Activated CD4-positive, alpha-beta T cell treated with anti-CD3 and anti-CD28 coated beads, Interleukin-2, amount 50 U/mL, for 48 hours (primary cell): ENCODE measurements at places on chromosomes 1 and 21.

DNA sequence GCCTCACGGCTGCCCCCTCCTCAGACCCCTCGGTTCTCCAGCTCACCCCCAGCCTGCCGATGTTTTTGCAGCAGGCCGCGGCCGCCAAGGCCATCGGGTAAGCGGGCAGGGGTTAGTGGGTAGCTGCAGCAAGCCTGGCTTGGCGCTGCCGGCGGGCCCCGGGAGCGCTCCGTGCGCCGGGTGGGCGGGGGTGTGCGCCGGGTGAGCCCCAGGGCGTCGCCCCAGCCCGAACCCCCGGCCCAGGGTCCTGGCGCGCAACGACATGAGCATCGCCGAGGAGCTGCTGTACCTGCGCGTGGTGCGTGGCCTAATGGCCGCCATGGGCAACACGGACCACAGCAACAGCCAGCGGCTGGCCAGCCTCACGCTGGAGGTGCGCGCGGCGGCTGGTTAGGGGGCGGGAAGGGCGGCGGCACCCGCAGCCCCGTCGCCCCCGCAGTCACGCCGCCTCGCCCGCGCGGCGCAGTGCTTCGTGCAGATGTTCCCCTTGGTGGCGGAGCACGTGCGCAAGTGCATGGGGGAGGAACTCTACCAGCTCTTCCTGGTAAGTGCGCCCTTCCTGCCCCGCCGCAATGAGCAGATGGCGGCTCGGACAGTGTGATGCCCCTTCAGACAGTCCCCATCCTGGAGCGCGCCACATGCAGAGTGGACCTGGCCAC, 6.5 kb downstream of the RNU5D-1 start:
- no peak for DNase-seq

DNA sequence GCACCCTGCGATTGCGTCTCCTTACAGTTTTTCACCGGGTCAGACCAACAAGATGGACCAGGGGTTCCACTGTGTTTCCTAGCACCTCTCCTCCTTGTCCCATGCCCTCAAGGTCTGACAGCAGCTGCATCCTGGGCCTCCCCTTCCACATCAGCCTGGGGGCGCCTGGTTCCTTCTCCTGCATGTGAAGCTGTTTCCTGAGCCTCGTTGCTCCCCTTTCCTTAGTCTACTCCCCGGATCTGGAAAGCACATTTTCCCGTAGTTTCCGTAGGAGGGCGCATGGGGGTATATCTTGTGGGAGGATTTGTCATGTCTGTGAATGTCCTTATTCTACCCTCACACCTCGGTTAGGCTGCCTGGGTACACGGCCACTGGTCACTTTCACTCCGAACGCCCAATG, 6.1 kb downstream of the PRDM15 start:
- DNase-seq, result no peak

GRCh38 chr1:184836934-184837895, 82.6 kb upstream of the EDEM3 start:
- DNase-seq, result no peak

DNA sequence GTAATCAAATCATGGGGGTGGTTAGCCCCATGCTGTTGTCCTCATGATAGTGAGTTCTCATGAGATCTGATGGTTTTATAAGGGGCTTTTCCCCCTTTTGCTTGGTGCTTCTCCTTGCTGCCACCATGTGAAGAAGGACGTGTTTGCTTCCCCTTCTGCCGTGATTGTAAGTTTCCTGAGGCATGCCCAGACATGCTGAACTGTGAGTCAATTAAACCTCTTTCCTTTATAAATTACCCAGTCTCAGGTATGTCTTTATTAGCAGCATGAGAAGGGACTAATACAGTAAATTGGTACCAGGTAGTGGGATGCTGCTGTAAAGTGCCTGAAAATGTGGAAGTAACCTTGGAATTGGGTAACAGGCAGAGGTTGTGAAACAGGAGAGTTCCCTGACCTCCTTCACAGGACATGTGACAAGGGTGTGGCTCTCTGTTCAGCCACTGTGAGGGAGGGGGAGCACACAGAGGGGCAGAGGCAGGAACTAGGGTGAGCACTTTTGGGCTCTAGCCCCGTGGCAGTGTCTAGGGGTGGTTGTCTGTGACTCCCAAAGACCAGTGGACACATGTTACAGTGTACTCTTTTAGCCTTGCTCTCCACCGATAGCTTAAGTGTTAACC, 105.3 kb downstream of the BACH1 start:
- DNase-seq, result no peak

DNA sequence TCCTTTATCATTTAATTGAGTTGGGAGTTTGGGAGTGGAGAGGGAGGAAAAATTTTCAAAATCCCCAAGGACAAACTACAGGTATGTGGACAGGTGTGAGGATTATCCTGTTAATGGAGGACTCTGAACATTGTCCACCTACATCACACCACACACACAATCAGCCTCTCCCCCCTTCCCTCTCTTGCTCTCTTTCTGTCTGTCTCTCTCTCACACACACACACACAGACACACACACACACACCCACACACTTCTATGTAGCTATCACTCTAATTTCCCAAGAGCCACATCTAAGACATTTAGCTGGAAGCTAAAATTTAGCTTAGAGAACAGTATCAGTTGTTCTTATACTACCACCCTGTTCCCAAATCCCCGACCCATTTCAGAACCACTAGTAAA, 1.5 kb downstream of the S100A8 start:
- no peak for DNase-seq

DNA sequence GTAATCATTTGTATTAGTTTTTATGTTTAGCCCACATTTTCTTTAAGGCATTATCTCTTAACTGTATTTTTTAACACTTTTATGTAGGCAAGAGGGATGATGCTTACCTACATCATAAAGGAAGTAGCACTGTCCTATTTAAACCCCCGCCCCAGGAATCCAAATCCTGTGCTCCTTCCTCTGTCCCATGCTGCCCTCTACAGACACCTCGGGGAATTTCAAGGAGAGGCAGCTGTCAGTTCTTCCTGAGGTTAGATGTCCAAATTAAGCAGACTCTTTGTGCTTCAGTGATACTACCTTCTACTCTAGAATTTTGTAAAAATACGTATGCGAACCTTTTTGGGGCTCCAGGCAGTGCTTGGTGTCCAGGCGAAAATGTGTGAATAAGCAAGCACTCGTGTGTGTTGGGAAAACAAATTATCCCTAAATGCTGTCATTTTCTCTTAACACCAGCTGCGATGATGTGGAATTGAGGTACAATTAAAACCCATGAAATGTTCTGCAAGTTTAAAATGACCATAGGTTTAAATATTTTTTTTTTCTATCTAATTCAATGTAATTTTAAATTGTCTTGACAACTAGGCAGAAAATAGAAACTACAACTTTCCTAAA, 19.2 kb downstream of the CRCT1 start:
- DNase-seq, result peak; percentile 67

DNA sequence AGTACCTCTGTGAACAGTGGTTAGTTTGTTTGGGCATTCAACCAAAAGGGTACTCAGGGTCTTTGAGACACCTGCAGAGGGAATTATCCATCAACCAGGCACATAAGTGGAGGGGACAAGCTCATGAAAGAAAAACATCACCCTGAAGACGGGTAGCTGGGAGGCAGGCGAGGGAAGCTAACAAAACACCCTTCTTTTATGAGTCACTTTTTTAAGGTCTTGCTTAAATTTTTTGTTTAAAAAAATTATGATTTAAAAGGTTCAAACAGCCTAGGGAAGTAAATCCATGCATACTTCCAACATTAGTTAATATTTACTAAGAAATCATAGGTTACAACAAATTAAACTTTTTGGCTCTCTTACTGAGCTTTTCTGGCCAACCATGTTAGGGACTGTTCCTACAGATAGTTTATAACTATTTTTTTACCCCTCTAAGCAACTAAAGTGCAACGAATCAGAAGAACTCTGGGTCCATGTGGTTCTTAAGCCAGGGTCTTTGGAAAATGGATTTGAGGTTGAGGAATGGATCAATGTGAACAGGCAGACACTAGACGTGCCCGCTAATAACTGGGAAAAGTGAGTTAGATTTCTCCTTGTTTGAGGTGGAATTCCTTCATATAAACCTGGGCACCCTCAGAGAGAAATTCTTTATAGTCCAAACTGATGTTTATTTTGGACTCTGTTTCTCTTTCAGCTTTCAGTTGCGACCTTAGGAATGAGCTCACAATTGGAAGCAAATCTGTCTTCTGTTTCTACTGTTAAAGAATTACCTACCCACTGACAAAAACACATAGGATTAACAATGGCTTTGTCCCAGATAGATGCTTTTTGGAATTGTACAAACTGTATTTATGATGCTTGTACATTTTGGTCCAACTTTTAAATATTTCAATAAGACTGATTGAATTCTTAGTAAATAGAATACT, 123.0 kb downstream of the LYPLAL1 start:
- no peak for DNase-seq

GRCh38 chr1:163361123-163361934, 39.6 kb downstream of the NUF2 start:
- DNase-seq, result no peak

DNA sequence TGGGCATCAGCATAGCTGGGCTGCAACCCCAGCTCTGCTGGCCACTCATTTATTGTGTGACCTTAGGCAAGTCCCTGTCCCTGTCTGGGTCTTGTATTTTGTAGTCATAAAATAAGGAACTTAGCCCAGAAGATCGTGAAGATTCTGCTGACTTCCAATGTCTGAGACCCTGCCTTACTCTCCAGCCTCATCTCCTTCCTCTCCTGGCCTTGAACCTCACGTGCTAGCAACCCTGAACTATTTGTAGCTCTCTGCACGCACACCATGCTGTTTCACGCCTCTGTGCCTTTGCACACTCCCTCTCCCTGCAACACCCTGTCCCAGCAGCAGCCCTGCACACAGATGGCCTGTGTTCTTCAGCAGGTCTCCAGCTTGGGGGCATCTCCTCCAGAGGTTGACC, 121.1 kb downstream of the LACTBL1 start:
- DNase-seq, result no peak

DNA sequence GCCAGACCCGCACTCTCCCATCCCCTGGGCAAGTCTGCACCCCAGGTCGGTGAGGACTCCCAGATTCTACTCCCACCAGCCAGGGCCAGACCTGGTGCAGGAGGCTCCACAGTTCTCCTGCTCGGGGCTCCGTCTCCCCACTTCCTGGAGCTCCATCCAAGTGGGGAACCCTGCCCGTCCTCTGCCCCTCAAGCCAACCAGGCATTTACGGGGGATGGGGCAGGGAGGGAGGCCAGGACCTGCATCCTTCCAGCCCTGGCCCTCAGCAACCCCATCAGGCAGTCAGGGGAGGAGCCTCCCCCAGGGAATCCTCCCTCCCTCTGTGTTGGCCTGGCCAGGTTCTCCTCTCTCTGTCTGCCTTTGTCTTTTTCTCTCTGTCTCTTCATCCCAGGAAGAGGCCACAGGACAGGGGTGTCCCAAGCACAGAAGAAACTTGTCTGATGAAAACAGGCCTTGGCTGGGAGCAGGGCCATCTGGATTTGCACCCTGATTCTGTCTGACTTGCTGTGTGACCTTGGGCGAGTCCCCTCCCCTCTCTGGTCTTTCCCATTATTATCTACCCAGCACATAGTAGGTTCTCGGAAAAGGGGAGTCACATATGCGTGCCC, 18.5 kb upstream of the EPHA2 start:
- no peak for DNase-seq

DNA sequence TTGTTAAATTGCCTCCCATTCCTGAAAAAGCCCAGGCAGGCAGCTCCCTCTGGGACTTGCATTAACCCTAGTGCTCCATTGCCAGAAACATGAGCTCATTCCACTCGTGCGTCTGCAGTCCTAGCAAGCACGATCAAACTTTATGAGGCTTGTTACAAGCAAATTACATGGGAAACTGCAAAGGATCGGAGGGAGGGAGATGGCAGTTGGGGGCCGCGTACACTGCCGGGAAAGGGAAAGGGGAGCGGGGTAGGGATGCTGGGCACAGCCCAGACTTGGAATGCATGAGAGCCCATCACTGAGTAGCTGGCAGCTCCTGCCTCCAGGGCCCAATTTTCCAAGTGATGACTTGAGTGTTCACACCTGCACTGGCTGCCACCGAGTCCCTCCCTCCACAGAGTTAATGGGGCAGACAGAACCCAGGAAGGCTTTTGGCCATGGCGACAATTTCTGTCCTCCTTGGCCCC, 169.9 kb downstream of the BRINP2 start:
- no peak for DNase-seq

- no peak for DNase-seq
These were observed 119.2 kb upstream of the KIAA1614 start for GRCh38 chr1:180793451-180793850.

DNA sequence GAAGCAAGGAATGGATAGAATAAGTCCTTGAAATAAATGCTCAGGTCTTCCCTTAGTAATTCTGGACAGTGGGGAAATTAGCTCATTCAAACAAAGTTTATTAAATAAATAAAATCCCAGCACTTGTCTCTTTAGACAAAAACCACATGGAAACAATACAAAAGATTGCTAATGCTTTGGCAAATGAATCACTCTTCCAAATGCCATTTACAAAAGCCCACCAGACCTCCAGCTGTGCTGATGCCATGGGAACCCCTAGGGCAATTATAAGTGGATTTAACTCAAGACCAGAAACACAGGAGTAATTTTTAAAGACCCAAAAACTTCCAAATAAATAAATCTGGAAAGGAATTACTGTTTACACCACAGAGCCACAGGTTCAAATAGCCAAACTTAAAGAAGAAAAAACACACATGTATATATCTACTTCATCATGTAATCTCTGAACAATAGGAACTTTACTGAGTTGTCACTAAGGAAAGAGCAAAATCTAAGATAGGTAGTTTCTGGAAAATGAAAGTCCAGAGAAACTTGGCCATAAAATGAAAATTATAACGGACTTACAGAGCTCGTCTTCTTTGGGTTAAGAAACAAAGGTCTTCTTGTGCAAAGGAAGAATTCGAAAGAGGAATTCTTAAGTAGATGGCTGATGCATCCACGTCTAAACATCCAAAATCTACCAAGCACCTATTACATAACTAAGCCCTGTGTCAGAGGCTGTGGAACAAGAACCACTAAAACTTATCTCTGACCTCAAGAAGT, 399.4 kb downstream of the SMYD3 start:
- no peak for DNase-seq

GRCh38 chr1:31007462-31007991, 58.0 kb downstream of the PUM1 start:
- no peak for DNase-seq

- DNase-seq, result no peak
These were observed 229.3 kb downstream of the PRDM2 start for GRCh38 chr1:13929313-13929712.

- no peak for DNase-seq
These were observed 37.8 kb upstream of the WNT2B start for GRCh38 chr1:112470966-112471365.
